ENCODE measurements at places on chromosomes 11 and 22.

DNA sequence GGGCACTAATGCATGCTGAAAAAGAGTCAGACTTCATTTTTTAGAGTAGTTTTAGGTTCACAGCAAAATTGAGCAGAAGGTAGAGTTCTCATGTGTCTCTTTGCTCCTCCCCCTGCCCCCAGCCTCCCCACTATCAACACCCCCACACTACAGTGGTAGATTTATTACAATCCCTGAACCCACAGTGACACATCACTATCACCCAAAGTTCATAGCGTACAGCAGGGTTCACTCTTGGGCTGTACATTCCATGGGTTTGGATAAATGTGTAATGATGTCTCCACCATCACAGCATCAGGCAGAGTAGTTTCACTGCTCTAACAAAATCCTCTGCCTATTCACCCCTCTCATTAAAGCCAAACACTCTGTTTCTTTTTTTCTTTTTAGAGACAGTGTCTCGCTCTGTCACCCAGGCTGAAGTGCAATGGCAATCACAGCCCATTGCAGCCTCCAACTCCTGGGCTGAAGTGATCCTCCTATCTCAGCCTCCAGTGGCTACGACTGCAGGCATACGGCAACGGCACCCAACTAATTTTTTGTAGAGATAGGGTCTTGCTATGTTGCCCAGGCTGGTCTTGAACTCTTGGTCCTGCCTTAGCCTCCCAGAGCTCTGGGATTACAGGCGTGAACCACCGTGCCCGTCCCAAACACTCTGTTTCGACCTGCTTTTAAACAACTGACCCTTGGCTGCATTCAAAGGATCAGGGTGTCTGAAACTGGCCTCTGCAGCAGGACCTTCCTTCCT, 4.1 kb downstream of the BEST1 start:
- DNase-seq = no peak

- no peak for DNase-seq
These were observed 58.3 kb upstream of the EMID1 start for GRCh38 chr22:29147331-29147899.

GRCh38 chr22:39927544-39927943, 26.7 kb downstream of the GRAP2 start:
- DNase-seq = no peak

DNA sequence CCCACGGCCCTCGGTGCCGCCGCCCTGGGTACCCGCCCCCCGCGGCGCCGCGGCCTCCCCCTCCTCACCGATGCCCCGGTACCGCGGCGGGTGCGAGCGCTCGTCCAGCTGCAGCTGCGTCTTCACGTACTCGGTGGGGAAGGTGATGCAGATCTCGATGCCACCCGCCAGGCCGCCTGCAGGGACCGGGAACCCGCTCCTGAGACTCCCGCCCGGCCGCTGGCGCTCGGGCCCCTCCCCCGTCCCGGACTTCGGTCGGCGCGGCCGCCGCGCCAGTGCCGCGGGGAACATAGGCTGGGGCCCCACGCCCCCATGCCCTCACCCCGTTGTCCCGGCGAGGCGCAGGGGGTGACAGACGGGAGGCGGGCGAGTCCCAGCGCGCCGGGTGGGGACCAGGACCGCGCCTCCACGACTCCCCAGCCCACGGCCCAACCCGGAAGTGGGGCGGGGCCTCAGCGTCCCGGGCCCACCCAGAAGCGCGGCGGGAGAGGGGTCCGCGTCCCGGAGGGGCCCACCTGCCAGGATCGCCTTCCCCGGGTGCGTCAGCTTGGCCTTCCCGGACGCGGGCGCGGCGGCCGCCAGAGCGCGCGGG, 375 bp downstream of the SLC25A1 start:
- DNase-seq = no peak

DNA sequence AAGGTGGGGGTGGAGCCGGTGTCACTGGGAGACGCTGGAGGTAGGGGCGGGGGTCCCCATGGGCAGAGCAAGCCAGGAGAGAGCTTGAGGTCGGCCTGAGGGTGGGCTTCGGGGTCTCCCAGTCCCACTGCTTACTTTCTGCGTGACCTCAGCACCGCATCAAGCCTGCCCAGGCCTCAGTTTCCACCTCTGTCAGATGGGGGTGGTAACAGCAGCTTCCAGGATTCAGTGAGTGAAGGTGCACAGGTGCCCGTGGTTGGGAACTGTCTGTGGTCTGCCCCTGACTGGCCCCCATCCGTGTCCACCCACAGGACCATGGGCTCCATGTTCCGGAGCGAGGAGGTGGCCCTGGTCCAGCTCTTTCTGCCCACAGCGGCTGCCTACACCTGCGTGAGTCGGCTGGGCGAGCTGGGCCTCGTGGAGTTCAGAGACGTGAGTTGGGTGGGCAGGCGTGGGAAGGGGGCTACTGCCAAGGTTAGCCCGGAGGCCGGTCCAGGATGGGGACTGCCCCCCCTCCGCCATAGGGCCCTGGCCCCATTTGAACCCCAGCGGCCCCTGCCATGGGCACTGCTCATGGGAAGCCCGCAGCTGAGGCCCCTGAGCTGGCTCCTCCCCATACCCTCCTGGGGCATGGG, 2.2 kb downstream of the TCIRG1 start:
- DNase-seq = no peak

DNA sequence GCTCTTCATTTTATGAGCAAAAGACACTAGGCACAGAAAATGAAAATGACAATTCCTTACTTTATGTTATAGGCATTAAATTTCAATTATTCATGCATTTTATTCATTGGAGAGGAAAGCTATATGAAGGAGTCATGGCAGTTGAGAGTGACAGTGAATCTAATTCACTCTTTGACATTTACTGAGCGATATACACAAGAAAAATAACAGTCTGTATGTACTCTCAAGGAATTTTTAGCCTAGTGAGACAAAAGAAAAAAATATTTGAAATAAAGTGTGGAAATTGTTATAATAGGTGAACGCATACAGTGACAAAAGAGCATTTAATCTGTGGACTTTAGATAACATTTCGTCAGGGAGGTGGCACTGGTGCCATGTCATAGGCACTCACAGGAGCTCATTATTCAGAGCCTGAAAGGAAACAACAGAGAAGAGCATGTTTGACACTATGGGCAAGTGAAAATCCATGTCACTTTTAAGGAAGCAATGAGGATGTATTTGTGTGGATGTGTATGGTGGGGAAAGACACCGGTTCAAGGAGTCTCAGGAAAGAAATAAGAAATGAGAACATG, 323.1 kb downstream of the LUZP2 start:
- DNase-seq = no peak

DNA sequence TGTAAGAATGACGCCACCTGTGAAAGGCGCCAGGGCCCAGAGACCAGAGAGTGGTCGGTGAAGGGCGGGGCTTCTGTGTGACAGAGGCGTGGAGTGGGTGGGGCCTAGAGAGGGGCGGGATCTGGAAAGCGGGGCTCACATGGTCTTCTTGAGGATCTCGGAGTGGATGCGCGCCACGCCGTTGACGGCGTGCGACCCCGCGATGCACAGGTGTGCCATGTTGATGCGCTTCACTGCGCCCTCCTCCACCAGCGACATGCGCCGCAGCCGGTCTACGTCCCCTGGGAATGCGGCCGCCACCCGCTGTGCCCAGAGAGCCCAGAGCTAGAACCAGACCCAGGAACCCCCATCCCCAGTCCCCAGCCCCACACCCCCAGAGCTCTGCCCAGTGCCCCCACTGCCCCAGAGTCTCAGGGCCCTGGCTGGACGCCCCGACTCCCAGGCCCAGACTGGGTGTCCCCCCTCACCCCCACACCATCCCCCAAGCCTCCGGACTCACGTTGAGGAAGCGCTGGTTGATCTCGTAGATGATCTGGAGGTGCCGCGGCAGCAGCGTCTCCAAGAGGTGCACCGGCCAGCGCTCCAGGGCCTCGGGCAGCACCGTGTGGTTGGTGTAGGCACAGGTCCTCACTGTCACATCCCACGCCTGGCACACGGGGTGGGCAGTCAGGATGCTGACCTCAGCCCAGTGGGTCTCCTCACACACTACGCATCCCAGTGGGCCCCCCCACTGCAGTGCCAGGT, 6.2 kb downstream of the PYGM start:
- DNase-seq = no peak

GRCh38 chr11:72599325-72600117, 74.7 kb downstream of the PDE2A start:
- DNase-seq = no peak

Measured in activated CD8-positive, alpha-beta memory T cell treated with anti-CD3 and anti-CD28 coated beads for 48 hours (primary cell).